ENCODE measurements at places on chromosomes 1 and 21.

GRCh38 chr1:188670837-188671236 lies 1806.8 kb downstream of the BRINP3 start:
- no peak for DNase-seq

- DNase-seq, result no peak
Measured at GRCh38 chr1:28640766-28641165, 2.1 kb downstream of the TAF12 start.

DNA sequence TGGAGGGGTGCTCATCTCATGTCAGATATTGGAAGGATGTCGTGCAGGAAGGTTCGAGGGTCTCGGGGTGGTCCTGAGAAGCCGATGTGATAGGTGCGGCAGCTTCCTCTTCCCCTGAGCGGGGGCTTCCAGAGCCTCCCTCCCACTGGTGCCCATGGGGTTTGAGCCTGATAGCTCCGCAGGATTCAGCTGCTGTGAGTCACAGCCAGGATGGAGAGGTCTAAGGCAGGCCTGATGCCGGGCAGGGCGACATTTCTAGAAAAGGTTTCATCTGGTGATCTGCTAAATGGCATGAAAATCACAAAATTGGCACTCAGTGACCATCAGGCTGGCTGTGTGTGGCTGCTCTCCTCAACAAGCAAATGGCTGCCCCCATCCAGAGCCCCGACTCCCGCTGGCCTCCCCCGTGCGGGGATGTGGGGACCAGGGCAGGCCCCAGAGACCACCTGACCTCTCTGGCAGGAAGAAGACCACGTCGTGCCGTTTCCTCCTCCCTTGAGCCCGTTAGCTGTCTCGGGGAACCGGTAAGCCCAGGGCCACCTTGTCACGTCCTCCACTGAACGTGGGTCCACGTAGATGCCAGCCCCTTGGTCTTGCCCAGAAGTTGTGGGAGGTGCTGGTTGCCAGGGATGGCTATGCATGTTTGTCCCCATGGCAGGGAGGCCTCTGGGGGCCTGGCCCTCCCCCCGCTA lies 66.1 kb downstream of the SKI start:
- DNase-seq, result no peak

GRCh38 chr1:18734461-18735223 lies 104.0 kb downstream of the PAX7 start:
- DNase-seq, result peak; percentile 8

DNA sequence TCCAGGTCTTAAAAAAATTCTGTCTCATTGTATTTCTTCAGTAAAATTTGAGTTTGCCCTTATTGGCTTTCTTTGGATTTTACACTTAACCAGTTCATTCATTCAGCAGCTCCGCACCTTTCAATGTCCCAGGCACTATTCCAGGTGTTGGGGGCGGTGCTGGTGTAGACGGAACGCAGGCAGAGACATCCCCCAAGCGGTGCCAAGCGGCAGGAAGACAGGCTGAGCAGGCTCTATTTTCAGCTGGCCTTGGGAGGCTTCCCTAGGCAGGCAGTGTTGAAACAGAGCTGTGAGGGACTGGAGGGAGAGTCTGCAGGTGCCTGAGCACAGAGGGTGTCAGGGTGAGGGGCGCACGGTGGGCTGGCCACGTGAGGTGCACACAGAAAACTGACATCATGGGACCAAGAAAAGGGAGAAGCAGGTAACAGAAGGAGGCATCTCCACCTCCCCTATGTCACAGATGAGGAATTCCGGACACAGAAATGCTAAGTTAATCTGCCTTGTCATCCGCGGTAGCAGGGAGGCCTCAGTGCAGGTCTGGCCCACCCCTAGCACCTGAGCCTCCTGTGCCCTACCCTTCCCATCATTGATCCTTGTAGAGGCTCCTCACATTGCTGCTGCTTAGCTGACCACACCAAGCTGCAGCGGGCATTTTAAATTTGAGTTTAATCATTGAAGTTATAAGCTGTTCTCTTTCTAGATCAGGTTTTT lies 40.8 kb downstream of the SLC37A1 start:
- no peak for DNase-seq

DNA sequence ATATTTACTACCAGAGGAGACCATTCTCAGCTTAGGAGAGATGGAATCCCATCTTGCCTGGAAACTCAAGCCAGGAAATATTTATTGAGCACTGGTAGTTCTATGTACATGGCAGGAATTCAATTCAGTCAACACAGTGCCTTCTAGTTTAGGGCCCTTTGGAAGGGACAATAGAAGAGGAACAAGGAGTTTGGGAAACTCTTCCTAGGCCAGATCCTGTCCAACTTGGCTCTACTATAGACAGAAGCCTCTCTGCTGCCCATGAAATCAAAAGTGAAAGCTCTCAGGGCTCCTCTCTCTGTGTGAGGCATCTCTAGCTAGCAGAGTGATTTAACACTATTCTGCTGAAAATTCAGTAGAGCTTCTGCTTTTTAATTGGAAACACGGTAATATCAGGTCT lies 244.6 kb upstream of the MAP1LC3C start:
- no peak for DNase-seq

DNA sequence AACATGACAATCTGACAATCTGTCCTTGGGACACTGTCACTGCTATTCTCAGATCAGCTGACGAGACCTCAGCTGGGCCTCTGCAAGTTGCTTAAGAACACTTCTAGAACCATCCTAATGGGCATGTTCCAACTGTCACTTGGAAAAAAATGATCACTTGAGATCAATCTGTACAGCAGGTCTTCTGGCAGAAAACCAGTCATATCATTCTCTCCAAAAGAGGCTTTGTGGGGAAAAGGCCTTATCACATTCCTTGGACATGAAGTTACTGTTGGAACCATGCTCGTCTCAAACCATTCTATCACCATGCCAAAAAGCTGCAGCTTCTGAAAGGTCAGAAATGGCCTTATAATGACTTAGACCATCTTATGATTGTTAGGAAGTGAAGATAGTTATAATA lies 744.2 kb downstream of the USP25 start:
- no peak for DNase-seq

DNA sequence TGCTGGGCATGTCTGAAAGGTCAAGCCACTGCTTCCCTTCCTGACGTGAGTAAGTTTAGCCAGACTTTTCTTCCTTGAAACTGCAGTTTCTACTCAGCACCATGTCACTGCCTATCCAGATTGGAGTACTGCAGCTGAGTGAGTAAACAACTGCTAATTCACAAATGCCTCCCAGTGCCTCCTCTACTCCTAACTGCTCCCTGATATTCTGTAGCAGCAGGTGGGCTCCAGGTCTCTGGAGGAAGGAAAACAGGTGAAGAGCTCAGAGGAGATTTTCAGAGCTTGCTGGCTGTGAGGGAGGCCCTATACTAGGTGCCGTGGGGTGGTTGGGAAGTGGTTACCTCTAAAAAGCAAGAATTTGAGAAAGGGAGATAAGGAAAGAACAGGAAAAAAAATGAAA lies 96.5 kb downstream of the KIF14 start:
- DNase-seq, result no peak

DNA sequence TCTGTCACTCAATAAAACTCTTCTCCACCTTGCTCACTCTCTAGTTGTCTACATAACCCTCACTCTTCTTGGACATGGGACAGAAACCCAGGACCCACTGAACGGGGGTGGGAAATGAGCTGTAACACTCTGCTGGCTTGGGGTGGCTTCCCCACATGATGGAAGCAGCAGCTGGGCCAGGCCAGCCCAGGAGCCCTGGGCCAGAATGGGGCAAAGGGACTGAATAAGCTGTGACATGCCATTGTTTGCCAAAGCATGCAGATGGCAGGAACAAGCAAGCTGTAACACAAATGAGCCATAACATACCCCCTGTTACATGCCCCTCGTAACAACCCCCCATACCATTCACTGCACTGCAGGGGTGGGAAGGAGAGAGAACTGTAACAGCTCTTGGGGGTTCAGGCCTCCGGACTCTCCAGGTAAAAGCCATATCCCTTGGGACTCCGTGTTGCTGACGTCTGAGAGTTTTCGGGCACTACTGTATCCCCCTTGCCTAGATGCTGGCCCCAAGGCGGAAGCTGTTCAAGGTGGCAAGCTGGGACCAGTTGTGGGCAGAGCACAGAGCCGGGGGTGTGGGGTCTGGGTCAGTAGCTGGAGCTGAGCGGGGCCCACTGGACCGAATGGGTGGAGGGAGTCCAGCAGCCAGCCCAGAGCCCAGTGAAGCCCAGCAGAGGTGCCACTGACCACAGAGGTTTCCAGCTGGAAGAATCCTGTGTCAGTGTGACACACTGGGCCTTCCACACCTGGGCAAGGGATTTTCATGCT lies 56.1 kb upstream of the DMRTB1 start:
- DNase-seq, result no peak

GRCh38 chr1:110548381-110548780 lies 29.4 kb upstream of the KCNA10 start:
- no peak for DNase-seq

DNA sequence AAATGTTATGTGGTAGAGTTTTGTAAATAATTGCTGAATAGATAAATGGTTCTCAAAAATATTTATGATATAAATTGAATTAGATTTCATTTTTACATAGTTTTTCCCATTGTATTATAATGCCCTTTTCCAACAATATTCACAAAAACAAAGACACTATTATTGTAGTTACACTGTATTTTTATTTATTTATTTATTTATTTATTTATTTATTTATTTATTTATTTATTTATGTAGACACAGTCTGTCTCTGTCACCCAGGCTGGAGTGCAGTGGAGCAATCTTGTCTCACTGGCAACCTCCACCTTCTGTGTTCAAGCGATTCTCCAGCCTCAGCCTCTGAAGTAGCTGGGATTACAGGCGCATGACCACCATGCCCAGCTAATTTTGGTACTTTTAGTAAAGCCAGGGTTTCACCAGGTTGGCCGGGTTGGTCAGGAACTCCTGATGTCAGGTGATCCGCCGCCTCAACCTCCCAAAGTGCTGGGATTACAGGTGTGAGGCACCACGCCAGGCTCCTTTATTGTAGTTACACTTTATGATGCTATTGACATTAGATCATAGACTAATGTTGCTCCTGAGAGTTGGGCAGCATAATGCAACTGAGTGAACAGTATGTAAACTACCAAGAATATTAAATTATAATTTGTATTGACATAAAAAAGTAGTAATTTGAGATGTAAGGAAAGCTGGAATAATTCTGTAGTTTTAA lies 1430.0 kb upstream of the PRMT6 start:
- DNase-seq, result no peak

DNA sequence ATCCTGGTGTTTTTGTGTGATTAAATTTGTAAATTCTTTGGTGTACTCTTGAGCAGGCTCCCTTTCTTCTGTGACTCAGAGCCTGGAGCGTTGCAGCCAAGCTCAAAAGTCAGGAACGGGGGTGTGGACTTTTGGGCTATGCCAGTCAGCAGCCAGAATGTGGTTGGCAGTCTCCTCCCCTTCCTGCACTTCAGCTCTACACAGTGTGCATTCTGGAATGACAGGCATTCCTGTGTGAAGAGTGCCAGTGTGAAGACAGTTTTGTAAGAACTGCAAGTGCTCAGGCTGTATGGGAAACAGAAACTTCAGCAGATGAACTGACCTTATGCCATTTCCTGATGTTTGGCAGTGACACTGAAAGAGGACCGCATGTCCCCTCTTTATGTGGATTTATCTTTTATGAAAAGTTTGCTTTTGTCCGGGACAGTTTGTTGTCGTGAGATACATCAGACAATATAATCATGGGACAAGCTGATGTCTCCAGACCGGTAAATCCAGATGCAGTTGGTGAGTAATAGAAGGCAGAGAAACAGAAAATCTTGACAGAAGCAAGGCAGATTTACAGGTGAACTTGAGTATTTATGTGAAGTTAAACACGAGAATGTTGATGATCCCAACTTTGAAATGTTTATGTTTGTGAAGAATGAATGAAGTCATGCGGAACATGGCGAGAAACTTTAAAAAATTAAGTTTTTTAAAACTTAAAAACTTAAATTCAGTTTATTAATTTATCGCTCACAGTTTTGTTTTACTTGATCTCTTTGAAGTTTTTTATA lies 67.7 kb upstream of the RCC1 start:
- peak; percentile 93 for DNase-seq

DNA sequence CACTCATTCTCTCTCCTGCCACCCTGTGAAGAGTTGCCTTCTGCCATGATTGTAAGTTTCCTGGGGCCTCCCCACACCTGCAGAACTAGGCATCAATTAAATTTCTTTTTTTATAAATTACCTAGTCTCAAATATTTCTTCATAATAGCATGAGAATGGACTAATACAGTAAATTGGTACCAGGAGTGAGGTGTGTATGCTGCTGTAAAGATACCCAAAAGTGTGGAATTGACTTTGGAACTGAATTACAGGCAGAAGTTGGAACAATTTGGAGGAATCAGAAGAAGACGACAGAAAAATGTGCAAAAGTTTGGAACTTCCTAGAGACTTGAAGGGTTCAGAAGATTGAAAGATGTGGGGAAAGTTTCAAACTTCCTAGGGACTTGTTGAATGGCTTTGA lies 308.1 kb upstream of the TMPRSS15 start:
- no peak for DNase-seq

DNA sequence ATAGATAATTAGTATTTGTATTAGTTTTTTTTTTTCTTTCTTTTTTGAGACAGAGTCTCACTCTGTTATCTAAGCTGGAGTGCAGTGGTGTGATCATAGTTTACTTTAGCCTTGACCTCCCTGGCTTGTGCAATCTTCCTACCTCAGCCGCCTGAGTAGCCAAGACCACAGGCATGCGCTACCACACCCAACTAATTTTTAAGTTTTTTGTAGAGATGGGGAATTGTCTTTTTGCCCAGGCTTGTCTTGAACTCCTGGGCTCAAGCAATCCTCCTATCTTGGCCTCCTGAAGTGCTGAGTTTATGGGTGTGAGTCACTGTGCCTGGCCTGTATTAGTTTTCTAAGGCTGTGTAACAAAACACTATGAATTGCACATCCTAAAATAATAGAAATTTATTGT lies 58.3 kb downstream of the MSH4 start:
- no peak for DNase-seq

DNA sequence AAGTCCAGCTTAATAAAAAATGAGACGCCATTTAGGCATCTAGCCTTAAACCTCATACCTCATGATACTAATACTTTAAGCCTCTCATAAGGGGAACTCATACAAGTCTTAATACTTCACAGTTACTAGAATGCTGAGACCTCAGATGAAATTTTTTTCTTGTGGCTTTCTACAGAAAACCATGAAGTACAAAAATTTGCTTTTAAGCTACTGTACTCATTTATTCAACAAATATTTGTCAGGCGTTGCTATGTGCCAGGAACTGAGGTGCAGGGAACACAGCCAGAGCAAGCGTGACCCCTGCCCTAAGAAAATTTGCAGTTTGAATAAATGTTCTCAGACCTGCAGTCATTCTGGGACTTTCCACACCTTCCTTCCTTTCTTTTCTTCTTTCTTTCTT lies 150.6 kb downstream of the MRPL39 start:
- no peak for DNase-seq

- no peak for DNase-seq
Measured at GRCh38 chr1:243273506-243273905, 17.7 kb downstream of the SDCCAG8 start.

DNA sequence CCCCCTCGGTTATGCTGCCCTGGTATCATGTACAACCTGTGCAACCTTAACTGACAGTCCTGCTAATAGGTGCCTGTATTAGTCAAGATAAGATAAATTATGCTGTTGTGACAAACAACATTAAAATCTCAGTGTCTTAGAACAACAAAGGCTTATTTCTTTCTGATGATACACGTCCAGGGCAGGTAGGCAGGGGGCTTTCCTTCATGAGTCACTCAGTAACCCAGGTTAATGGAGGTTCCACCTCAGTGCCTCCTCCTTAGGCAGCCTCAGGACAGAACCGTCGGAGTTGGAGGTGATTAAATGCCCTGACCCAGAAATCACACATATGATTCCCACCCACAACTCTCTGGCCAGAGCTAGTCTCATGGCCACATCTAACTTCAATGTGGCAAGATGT lies 94.6 kb upstream of the CASZ1 start:
- DNase-seq, result no peak

All from RWPE2 (cell line).